ENCODE measurements at places on chromosomes 3 and 15.

DNA sequence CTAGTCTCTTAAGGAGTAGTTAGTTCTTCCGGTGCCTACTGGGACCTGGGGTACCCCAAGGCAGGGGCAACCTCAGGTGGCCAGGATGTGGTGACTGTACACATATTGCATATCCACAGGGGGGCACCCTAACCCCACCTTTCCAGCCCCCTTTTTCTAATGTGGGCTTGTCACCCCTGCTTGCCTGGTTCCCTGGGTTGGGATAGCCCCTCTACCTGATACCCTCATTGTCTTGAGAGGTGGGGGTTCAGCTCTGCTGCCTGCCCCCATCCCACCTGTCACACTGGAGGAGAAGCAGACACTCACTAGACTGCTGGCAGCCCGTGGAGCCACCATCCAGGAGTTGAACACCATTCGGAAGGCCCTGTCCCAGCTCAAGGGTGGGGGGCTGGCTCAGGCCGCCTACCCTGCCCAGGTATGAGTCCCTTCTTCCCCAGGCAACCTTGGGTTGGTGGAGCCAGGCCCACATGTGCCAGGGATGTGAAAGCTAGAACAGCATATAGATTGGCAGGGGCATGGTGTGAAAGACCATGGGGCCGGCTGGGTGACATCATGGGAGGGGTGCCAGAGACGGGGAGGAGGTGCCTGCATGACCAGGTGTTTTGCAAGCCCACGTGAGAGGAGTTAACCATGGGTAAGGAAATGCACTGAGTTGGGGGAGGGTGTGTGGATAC is 4.0 kb downstream of the GLYCTK start:
- no peak for DNase-seq

- no peak for DNase-seq
Measured at GRCh38 chr3:89032346-89033013, 74.9 kb upstream of the EPHA3 start.

DNA sequence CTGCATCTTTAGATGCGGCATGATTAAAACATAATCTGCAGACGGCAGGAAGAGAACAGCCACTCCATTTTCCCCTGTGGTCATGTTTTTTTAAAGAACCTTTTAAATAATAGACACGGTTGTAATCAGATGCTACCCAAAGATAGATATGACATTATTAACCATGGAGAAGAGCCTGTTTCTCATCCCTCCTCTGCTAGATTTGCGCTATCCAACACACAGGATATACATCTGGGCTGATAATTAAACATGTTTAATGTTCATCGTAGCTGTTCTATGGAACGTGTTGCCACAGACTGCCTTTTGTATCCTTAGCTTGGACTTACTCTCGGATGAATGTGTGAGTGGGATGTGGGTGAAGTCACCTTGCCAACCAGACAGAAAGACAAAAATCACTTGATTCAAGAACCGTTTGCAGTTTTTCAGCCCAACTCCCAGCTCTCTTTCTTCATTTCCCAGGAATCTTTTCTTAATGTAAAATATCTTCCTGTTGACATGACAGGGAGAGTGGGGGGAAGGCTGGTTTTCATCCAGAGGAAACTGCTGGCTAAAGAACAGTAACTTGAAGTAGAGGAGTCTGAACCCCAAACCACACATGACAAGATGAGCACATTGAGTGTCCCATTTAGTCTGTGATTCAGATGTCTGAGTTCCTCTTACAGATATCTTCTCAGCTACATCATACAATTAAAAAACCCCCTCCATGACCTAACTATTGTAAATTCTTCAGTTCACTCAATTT is 118.6 kb upstream of the PRICKLE2 start:
- no peak for DNase-seq

GRCh38 chr3:130635978-130636377 is 110.7 kb downstream of the PIK3R4 start:
- DNase-seq, result no peak

DNA sequence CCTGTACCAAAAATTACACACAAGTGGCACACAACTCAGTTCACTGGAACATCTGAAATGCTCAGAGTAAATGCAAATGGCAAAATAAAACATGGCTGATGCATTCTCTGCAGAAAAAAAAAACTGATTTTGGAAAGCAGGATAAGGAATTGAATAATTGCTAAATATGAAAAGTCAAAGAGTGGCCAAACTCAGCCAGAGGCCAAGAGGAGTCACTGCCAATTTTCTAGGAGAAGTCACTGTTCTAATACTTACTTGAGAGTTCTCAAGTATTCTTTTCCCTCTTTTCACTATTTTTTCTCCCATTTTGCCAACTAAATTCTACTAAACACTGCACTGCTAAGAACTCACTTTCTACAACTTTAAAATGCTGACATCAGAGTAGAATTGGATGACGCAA is 1018.6 kb downstream of the TUSC7 start:
- no peak for DNase-seq

DNA sequence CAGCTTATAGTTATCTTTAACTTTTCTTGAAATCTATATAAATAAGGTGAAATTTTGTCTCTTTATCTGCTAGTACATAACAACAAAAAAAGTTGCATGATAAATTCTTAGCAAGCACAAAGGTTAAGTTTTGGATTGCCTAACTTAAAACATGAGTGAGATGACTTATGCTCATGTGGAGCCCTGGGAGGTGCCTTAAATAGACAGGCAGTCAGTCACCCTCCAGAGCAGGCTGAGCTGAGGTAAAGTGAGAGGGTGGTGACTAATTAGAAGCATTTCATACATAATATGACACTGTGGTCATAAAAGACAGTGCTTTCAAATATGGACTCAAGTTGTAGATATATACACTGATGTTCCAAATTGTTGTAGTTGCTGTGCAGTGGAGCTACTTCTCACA is 14.6 kb upstream of the MME start:
- no peak for DNase-seq
